ENCODE measurements at places on chromosomes 1 and 21. TPM values are rescaled to one million over a fixed set of nuclear protein-coding genes. Genes with fewer than 3 reads are reported as not detected.

The CCDC190 gene
- not detected for total RNA-seq

The LCK gene
- not detected for total RNA-seq

The GREM2 gene
- 4.9 TPM for total RNA-seq

The TFF2 gene
- not detected for total RNA-seq

The PTCH2 gene
- 0.50 TPM for total RNA-seq

The ZNF691 gene
- total RNA-seq, result 9.0 TPM

The GBP6 gene
- total RNA-seq, result under 0.01 TPM

The ERRFI1 gene
- 46.2 TPM for total RNA-seq

The C1QB gene
- not detected for total RNA-seq

The RXFP4 gene
- not detected for total RNA-seq

The FAM72B gene
- total RNA-seq, result 0.51 TPM

The SLAMF8 gene
- total RNA-seq, result under 0.01 TPM

The ATG4C gene
- total RNA-seq, result 10.3 TPM

The OXCT2 gene
- total RNA-seq, result 6.4 TPM

The LDLRAP1 gene
- 7.3 TPM for total RNA-seq

The COL18A1 gene
- total RNA-seq, result 38.8 TPM

The FAM177B gene
- total RNA-seq, result not detected

The KRTAP10-2 gene
- total RNA-seq, result not detected

The LRRC3 gene
- total RNA-seq, result 0.26 TPM

The CD1E gene
- total RNA-seq, result not detected

The MCOLN2 gene
- 6.2 TPM for total RNA-seq

The SUSD4 gene
- under 0.01 TPM for total RNA-seq

The WNT9A gene
- total RNA-seq, result 1.0 TPM

The RNF186 gene
- total RNA-seq, result not detected

The OR6N1 gene
- total RNA-seq, result not detected

The PAPPA2 gene
- 4.1 TPM for total RNA-seq

The ARMH1 gene
- total RNA-seq, result 6.4 TPM

The RHEX gene
- not detected for total RNA-seq

The KCNJ6 gene
- under 0.01 TPM for total RNA-seq

The C2CD4D gene
- not detected for total RNA-seq

The BMP8B gene
- total RNA-seq, result not detected

The TTC34 gene
- under 0.01 TPM for total RNA-seq

The FAM72D gene
- total RNA-seq, result 0.26 TPM

The CSMD2 gene
- total RNA-seq, result 7.6 TPM

The GBP7 gene
- not detected for total RNA-seq

The KIAA1614 gene
- 8.1 TPM for total RNA-seq

The NOC2L gene
- total RNA-seq, result 61.9 TPM

The IFNGR2 gene
- total RNA-seq, result 36.5 TPM

Data from fibroblast of lung (primary cell).